Substantia nigra (tissue), 51 donors: ENCODE measurements at places on chromosomes 7 and 10.

- DNase-seq = no peak
These were observed 313.2 kb upstream of the MTPN start for GRCh38 chr7:136290351-136290750.

GRCh38 chr7:37363536-37364491 is 84.8 kb downstream of the ELMO1 start:
- DNase-seq = no peak

DNA sequence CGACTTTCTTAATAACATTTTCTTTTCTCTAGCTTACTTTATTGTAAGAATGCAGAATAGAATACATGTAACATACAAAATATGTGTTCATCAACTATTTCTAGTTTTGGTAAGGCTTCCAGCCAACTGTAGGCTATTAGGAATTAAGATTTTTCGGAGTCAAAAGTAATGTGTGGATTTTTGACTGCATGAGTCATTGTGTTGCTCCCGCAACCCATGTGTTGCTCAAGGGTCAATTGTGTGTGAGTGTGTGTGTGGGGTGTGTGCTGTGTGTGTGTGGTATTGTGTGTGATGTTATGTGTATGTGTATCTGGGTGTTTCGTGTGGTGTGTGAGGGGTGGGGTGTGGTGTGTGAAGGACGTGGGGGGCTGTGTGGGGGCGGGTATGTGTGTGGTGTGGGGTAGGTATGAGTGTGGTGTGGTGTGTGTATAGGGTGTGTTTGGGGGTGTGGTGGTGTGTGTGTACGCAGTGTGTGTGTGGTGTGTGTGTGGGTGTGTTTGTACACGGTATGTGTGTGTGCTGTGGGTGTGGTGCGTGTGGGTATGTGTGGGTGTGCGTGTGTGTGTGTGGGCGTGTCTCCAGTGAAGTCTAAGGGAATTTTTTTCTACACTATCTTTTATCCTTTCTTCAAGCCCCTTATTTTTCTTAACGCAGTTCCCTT is 60.5 kb downstream of the RSU1 start:
- no peak for DNase-seq

DNA sequence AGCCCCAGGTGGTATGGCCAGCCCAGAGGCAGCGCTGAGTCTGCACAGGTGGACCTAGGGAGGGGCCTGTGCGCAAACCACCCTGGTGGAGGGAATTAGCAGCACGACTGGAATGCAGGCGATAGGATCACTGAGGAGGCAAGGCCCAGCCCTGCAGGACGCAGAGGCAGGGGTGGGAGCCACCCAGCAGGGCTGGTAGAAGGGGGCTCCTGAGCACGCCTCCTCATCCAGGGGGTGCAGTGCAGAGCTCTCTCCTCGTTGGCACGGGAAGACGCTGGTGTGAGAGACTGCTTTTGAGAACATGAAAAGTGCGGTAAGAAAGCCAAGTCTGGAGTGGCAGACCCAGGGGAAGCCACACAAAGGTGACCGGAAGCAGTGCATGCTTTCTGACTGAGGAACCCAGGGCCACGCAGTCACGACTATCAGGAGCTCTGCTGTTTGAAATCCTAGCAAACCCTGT is 6.0 kb downstream of the FXYD4 start:
- no peak for DNase-seq

- no peak for DNase-seq
These were observed 88.6 kb downstream of the LYZL1 start for GRCh38 chr10:29377333-29377961.

GRCh38 chr7:90749774-90750173 is 153.7 kb downstream of the CDK14 start:
- DNase-seq = no peak
